ENCODE measurements at places on chromosomes 7 and 10.

DNA sequence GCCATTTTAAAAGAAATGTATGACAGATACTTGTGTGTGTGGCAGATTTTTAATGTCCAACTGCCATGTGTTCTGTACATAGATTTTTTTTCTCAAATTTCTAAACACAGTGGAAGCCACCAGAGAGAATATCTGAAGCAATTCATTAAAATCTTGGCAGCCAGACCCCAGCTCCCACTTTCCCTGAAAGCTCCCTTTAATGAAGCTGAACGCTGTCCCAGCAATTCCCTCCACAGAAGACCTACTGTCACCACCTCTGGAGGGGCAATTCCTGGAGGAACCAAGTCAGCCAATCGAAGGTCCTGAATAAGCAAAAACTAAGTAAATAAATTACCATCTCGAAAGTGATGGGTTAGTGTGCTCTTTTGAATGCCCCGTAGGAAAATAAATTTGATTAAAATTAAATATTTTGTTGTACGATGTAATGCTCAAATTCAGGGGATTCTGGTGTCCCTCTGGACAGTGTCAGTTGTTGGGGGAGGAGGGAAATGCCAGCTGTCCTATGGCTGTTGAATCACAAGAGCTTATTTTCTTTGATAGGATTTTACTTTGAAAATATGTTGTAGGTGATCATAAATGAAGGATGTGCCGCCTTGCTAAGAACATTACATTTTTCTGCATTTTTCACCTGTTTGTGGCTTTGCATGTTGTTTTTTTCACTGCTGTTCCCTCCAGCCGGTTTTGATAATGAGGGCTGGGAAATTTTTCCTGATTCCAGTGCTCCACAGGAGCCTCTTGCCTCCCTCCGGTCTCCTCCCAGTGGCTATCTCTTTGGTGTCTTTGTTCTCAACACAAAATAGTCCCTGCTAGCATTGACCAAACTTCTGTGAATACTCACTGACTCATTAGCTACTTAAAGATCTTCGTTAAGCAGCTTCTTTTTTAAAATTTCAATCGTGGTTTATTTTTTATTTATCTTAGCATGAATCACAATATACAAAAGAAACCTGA, 9.2 kb upstream of the GSAP start:
- DNase-seq: no peak

DNA sequence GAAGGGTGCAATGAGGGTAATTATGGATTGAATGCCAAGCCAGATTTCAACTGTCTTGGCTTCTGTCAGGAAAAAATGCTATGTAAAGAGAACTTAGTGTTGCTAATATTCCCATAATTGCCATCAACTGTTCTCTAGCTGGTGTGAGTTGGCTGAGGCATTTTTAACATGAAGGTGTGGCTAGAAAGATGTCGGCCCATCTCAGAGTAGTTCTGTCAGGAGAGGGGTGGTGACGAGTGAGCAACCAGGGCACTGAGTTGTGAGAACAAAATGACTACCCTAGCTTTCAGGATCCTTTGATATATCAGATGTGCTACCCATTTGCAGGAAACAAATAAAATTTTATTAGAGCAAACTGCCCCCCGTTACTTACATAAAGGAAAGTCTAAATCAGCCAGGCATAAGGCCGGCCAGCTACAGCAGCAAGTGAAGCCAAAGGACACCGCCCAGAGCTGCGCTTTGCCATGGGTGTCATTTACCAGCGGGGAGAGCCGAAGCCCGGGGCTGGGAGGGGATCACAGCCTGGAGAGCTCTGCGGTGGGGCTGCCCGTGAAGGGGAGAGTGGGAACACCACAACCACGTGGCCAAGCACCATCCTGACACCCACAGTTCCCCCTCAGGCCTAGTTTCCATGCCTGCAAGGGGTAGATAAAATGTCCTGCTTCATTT, 141.4 kb downstream of the ICA1 start:
- DNase-seq: no peak

DNA sequence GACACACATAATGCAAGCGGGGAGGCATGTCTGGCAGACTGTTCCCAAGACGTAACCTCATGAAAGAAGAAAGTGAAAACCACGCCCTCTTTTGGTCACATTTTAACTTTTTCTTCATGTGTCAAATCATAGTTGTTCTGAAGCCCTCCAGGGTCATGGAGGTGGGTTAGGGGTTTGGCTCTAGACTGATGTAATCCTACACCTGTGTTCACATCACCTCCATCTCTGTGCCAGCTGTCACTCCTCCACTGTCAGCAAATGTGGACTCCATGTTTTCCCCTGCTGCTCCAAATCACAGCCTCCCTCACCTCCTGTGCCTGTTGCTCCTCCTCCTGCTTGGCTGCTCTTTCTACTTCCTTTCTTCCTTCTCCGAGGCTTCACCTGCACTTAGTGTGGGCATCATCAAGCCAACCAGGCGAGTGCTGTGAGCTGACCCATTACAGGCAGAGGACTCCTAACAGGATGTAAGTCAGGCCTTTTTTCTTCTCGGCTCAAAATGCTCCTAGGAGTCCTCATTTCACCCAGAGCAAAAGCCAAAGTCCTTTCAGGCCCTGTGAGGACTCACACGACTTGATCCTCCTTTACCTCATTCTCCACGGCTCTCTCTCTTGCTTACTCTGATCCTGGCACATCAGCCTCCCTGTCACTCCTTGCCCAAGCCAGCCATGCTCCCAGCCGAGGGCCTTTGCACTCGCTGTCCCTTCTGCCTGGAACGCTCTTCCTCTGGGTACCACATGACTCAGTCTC, 66.4 kb upstream of the IFRD1 start:
- DNase-seq: no peak

DNA sequence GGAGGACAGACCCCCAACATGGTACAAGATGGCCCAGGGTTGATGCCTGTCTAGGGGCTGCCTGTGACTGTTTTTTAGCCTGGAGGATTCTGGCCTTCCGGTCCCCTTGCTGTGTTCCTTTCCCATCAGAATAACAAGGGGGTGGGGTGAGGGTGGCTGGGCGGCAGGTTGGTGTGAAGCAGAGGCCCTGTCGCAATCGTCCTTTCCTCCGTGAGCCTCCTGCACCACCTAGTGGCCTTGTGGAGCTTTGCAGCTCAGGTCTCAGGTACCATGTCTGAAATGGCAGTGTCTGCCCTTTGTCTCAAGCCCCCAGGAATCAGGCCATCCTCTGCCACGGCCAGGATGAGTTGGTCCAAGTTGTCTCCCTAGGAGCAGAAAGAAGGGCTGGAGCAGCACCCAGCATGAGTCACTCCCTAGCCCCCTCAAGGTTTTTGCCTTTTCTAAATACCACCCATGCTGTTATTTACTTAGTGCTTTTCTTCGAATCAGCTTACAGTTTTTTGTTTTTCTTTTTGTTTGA, 24.2 kb downstream of the TACR2 start:
- DNase-seq: peak; percentile 63

- no peak for DNase-seq
These were observed 89.8 kb upstream of the HDAC9 start for GRCh38 chr7:18405726-18406125.

DNA sequence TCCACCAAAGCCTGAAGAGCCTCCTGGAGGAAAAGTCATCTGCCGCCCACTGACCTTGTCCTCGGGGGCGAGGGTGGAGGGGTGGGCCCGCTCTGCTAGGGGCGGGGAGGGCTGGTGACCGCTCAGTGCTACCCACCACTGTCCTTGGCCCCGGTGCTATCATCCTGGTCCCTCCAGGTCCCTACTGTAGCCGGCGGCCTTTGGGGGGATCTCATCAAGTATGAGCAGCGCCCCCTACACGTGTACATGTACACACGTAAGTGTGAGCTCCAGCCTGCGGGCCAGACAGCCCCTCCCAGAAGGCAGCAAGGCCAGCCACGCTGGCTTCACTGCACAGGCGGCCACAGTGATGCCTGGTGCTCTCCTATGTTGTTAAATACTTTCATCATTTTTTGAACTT, 19.6 kb downstream of the TTYH3 start:
- no peak for DNase-seq
